ENCODE measurements at places on chromosomes 3 and 15. TPM values are rescaled to one million over a fixed set of nuclear protein-coding genes. Genes with fewer than 3 reads are reported as not detected.
A peak's percentile ranks its signal among the peaks of the same experiment; 100 is the strongest.

DNA sequence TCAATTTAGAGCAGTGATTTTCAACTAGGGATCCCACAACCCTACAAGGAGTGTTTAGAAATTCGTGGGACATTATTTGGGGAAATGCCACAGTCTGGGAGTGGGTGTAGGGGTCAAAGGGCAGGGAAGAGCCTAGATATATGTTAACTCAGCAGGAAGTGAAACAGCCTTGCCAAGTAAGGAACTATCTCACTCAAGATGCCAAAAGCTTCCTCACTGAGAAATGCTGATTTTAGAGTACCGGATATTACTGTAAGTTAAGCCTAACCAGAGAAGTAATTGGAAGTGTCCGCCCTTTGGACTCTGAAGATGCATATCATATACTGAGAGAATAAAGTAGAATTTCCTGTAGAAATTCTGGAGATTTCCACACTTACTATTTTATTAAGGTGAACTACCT lies 158.6 kb downstream of the BBX start:
- no peak overlapping the region for H3K4me3 ChIP-seq
- DNase-seq: no peak

- no peak overlapping the region for H3K27ac ChIP-seq
- no peaks in the 10 kb centered on the region for H3K36me3 ChIP-seq
Measured at GRCh38 chr3:8423307-8423706, 78.3 kb upstream of the LMCD1 start.

GRCh38 chr15:43370310-43370974 lies 401 bp downstream of the ZSCAN29 start:
- no peaks in the 10 kb centered on the region for H3K36me3 ChIP-seq
- peaks cover 9% of the 10 kb centered on the region for H3K4me1 ChIP-seq
- H3K27ac ChIP-seq: no peak overlapping the region
- H3K4me3 ChIP-seq: peak overlapping the region; percentile 94
- peak; percentile 27 for DNase-seq

GRCh38 chr3:144772372-144772771 lies 800.7 kb downstream of the DIPK2A start:
- no peak overlapping the region for H3K4me3 ChIP-seq
- no peak overlapping the region for H3K27ac ChIP-seq
- no peaks in the 10 kb centered on the region for H3K4me1 ChIP-seq
- no peak for DNase-seq

Gene LRTM1
- total RNA-seq: not detected

Measured in ovary (tissue), 10 donors.